ENCODE measurements at places on chromosomes 4 and X.

DNA sequence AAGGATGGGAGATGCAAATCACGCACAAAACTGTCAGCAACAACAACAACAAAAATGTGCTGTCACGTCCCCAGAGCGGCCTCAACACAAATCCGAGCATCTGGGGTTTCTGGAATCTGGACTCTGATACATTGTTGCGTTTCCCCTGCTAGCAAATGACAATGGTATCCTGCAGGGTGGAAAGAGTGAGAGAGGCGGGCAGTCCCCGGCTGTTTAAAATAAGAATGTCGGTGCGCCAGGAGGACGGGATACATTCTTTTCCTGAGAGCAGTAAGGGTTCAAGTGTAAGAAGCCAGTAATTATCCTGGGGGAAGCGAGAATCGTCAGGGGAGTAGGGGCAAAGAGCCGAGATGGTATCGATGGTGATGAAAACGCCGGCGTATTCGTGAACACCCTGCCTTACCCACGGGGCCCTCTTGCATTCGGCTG lies 310.2 kb downstream of the ASMT start:
- no peak for DNase-seq

DNA sequence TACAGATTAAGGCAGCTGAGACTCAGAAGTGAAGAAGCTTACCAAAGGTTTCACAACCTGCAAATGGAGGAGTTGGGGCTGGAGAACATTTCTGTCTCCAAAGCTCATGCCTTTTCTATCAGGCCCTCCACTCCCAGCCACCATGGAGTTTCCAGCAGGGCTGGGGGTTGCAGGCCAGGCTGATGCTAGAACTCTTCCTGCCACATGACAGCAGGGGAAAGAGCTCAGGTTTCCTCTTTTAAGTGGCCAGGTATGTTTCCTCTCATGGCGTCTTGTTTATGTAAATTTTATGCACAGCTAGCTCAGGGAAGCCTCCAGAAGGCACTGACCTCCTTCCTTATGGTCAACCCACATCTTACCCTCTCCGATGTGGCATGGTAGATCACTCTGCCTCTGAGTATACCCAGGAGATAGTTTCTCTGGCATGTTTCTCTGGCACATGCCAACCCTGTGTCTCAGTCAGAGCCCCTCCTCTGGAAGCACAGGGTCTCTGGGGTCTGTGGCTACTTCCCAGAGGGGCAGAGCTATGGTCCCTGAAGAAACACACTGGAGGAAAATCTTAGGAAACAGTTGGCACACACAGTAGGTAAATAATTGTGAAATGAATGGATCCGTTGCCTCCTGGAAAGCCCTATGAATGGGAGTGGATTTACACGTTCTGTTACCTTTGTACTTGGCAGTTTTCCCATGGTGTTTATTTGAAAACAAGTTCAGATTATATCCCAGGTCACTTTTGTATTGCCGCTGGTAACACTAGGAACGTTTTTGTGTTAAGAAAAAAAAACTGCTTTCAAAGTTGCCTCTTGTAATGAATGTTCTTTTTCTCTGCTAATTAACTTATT lies 28.9 kb downstream of the PDK3 start:
- DNase-seq, result no peak

DNA sequence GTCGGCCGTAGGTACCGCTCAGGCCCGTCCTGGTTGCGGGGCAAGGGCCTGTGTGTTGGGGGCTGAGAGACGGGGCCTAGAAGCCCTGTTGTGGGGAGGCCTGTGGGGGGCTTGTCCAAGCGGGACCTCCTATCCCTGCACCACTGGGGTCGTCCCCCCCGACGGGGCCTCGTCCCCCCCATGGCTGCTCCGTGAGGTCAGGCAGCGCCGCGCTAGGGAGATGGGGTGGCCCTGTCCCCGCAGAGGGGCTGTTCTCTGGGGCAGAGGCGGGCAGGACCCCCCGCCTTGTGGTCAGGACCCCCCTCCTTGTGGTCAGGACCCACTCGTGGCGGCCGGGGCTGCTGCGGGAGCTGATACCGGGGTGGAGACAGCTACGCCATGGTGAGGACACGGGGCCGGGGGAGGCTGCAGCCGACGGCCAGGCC lies 12.1 kb upstream of the GTPBP6 start:
- DNase-seq, result no peak

- DNase-seq, result no peak
These were observed 33.7 kb downstream of the XG start for GRCh38 chrX:2785538-2785937.

GRCh38 chrX:2679534-2680485 lies 11.3 kb upstream of the CD99 start:
- peak; percentile 41 for DNase-seq

GRCh38 chr4:141810038-141810711 lies 173.8 kb downstream of the IL15 start:
- peak; percentile 26 for DNase-seq

DNA sequence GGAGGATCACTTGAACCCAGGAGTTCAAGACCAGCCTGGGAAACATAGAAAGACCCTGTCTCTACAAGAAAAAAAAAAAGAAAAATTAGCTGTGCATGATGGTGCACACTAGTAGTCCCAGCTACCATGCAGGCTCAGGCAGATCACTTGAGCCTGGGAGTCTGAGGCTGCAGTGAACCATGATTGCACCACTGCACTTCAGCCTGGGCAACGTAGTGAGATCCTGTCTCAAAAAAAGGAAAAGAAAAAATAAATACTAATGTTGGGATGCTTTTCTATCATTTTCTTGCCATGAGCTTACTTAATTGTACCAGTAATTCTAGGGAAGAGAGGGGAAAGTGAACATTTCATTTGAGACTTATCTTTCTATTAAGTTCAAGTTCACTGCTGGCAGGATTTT lies 19.8 kb downstream of the DCUN1D4 start:
- no peak for DNase-seq

DNA sequence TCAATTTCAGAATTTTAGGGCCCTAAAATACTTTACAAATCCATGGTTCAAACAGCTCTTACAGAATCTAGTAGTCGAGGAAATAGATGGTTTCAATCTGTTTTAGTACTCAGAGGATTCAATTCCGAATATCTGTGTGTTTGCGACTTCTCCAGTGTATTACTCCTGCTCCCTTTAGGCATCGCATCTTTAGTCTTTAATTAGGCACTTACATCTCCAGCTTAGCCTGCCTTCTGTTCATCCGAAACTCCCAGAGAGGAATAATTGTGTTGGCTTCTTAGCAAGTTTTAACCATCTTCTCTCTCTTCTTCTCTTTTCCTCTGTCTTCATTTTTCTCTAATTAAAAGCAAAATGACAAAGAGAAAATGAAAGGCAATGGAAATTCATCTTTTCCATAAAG lies 1901.3 kb upstream of the TENM3 start:
- DNase-seq, result no peak

DNA sequence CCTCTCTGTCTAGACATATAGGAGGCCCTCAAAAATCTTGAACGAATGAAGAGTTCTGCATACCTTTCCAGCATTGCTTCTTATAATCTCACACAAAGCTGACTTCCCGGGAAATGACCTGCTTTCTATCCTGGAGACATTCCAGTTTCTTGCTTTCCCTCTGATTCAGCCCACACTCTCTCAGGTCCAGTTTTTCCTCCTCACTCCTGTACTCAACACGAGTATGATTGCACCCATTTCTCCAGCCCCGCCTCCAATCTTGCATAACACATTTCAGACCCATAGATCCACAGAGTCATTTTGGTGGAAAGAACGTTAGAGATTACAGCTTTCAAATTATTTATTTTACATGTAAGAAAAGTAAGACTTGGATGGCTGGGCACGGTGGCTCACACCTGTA lies 127.5 kb upstream of the TLR3 start:
- no peak for DNase-seq

- DNase-seq, result no peak
These were observed 119.1 kb downstream of the HPGD start for GRCh38 chr4:174403177-174403543.

GRCh38 chrX:145843146-145843904 lies 25.7 kb downstream of the SLITRK2 start:
- no peak for DNase-seq

- DNase-seq, result peak; percentile 70
These were observed 36.7 kb upstream of the FBXW7 start for GRCh38 chr4:152572417-152573086.

DNA sequence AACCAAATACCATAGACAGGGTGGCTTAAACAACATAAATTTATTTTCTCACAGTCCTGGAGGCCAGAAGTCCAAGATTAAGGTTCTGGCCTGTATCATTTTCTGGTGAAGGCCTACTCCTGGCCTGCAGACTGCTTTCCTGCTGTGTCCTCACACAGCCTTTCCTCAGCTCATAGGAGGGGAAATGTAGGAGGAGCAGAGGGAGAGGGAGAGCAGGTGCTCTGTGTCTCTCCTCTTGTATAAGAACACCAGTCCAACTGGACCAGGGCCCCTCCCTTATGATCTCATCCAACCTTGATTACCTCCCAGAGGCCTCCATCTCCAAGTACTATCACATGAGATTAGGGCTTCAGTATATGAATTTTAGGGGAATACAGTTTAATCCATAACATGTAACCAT lies 34.3 kb downstream of the RAPGEF2 start:
- no peak for DNase-seq

GRCh38 chrX:20693078-20693477 lies 426.4 kb upstream of the RPS6KA3 start:
- DNase-seq, result no peak

- DNase-seq, result no peak
These were observed 53.9 kb downstream of the BCOR start for GRCh38 chrX:40043895-40044294.

- DNase-seq, result no peak
These were observed 7.8 kb downstream of the CPEB2 start for GRCh38 chr4:15010038-15010585.

DNA sequence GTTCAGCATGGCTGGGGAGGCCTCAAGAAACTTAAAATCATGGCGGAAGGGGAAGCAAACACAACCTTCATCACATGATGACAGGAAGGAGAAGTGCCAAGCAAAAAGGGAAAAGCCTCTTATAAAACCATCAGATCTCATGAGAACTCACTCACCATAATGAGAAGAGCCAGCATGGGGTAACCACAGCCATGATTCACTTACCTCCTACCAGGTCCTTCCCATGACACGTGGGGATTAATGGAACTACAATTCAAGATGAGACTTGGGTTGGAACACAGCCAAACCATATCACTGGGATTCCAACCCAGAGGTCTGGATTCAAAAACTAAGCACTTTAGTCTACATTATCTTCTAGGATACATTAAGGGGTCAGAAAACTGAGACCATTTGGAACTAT lies 609.6 kb upstream of the SPANXN1 start:
- DNase-seq, result no peak

GRCh38 chr4:89847571-89848325 lies 10.8 kb upstream of the SNCA start:
- no peak for DNase-seq

DNA sequence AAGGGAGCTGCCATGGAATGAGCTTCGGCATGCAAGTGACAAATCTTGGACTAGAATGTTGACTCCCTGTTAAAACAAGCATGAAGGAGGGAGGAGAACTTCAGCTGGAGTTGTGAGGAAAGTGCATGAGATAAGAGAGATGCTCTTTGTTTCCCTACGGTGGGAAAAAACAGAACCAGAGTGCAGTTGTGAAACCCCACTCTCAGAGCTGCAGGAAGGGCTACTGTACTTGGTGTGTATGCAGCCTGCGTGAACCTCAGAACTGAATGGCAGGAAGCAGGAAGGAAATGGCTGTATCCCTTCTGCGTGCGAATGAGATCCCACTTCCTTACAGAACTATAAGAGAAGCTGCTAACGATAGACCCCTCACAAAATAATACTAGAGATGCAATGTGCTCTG lies 57.2 kb downstream of the EGF start:
- DNase-seq, result no peak

DNA sequence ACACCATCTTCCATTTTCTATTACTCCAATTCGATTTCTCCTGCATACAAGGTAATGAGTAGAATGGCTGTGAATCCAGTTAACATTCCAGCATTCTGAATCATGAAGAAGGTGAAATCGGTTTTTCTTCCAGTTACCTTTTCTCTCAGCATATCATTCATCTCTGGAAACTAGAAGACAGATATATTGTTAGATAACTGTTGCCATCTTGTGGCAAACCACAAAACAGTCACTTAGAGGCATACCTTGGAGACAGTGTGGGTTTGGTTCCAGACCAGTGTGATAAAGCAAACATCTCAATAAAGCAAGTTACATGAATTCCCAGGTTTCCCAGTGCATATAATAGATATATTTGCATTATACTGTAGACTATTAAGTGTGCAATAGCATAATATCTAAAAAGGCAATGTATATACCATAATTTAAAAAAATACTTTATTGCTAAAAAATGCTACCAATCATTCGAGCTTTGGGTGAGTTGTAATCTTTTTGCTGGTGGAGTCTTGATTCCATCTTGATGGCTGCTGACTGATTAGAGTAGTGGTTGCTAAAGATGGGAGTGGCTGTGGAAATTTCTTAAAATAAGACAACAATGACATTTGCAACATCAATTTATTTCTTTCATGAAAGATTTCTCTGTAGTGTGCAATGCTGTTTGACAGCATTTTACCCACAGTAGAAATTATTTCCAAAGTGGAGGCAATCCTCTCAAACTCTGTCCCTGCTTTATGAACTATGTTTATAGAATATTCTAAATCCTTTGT lies 82.1 kb downstream of the SLC39A8 start:
- peak; percentile 28 for DNase-seq

DNA sequence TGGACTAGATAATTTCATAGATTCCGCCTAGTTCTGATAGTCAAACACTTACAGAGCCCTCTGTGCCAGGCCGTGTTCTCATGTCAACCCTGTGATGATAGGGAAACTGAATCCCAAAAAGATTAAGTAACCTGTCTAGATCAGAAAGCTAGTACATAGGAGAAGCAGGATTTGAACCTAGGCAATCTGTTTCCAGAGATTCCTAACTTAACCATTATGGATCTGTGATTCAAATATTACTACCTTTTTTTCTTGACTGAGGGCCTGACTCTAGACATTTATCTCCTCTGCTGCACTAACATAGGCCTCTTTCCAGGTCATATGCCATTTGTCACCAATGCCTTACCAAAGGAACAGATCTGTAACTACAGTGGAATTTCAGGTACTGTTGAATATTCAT lies 1.5 kb downstream of the ALAS2 start:
- no peak for DNase-seq

GRCh38 chr4:48654015-48654664 lies 125.9 kb downstream of the FRYL start:
- peak; percentile 49 for DNase-seq

DNA sequence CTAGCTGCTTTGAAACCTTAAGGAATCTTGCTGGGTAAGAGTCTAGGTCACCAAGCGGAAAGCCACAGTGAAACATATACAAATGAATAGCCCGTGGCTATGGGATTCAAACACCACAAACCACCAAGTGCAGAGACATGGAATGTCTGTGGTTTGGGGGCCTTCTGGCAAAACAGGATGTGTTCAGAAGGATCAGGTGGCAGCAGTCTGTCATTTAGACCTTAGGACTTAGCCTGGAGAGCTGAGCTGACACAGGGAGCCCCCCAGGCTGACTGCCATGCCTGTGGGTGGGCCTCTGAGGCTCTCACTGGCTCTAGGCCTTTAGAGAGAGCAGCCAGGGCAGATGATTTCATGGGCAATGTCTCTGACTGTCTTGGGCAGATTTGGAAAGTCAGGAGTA lies 225.6 kb downstream of the FBXW7 start:
- peak; percentile 82 for DNase-seq

- DNase-seq, result peak; percentile 13
These were observed 59.3 kb downstream of the PSAPL1 start for GRCh38 chr4:7375427-7375826.
